ENCODE measurements at places on chromosomes 7 and 10.

DNA sequence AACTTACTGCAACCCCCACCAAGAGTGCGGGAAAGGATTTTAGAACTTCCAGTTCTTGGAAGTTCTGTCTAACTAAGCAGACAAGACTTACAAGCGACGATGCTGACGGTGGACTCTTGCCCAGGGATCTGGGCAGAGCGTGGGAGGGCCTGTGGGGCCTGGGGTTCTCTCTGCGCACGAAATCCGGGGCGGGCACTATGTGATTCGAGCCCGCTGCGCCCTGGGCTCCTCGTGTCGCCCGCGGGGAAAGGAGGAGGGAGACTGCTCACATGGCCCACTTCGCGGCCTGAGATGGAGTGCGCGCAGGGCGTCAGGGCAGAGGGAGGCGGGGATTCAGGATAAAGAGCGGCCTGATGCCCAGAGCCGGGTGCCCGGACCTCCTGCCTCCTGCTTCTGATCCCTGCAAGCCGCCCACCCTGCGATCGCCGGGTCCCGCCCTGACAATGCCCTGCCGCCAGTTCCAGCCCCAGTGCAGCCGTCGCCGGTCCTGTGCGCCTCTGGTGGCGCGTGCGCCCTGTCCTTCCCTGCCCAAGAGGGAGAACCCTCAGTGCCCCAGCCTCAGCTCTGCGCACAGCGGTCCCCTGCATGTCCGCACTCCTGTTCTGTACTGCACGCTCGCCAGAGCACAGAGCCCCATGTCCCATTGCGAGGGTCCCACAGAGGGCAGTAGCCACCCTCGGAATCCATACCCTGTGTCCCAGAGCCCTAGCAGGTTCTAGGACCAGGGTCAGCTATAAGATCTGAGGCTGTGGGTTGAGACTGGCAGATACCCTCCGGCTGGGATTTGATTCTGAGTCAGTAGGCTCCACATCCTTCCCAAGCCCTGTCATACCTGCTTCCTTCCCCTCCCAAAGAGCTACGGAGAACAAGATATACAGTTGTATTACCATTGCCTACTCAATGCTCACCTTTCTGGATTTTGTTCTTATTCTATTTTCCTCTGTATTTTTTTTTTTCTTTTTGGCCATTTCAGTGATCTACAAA is 99.4 kb upstream of the TMEM106B start:
- DNase-seq, result no peak

GRCh38 chr10:93775356-93775755 is 17.6 kb downstream of the LGI1 start:
- no peak for DNase-seq

DNA sequence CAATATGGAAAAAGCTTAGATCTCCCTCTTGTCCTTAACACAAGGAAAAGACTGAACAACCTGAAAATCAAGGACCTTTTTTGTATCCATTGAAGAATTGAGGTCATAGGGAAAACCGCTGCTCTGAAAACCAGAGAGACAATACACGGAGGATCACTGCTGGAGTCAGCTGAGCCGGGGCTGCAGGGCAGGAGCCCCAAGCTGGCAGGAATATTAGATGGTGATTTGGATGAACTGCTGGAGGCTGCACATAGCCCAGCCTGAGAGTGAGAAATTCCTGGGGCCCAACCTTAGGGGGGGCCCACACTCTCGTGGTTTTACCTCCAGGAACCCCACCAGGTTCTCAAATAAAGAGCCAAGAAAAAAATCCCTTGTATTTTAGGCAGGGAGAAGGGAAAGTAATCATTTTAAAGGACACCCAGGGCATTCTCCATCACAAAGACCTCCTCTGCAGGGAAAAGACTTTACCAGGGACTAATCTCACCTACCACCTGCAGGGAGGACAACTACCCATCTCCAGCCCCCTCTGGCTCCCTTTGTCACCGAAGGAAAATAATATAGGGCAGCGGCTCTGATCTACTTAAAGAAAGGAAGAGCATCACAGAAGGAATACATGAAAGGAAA is 55.4 kb upstream of the RNF32 start:
- no peak for DNase-seq

DNA sequence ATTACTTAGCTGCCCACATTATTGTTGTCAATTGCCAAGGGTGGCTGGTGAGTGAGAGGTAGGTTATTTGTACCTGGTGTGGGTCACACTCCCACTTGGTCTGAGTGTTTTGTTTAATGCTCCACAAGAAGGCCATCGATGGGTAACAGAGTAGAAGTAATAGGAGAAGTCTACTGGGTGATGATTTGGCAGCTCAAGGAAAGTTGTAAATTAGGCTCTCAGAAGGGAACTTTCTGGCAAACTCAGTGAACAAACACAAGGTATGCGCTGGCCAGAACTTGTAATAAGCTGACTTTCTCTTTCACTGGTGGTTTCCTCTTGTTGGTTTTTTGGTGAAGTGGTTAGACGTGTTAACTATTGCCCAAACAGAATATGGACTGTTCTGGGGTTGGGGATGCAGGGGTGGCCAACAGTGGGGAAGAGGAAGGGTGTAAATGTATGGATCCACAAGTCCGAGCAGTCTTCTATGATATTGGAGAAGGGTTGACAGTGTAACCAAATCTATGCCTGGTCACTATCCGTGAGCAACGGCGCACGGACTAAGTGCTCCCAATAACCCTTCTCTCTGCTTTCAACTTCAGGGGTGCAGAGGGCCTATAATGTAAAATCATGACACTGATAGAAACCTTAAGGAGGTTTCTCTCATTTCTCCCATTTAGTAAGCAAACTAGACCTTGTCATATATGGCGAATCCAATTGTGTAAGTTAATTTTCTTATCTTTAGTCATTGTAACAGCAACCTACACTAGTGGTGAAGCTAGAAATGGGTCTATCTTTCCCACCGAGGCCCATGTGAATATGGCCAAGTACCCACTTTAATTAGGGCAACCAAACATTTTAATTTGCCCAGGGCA is 212.8 kb downstream of the PTEN start:
- DNase-seq, result no peak

- DNase-seq, result peak; percentile 37
These were observed 17.6 kb downstream of the BCCIP start for GRCh38 chr10:125840955-125841354.

- no peak for DNase-seq
These were observed 32.6 kb upstream of the CNNM1 start for GRCh38 chr10:99296605-99297004.

- no peak for DNase-seq
These were observed 33.3 kb downstream of the CRHR2 start for GRCh38 chr7:30648744-30649540.

GRCh38 chr10:112471878-112472487 is 25.0 kb downstream of the VTI1A start:
- DNase-seq, result peak; percentile 31

DNA sequence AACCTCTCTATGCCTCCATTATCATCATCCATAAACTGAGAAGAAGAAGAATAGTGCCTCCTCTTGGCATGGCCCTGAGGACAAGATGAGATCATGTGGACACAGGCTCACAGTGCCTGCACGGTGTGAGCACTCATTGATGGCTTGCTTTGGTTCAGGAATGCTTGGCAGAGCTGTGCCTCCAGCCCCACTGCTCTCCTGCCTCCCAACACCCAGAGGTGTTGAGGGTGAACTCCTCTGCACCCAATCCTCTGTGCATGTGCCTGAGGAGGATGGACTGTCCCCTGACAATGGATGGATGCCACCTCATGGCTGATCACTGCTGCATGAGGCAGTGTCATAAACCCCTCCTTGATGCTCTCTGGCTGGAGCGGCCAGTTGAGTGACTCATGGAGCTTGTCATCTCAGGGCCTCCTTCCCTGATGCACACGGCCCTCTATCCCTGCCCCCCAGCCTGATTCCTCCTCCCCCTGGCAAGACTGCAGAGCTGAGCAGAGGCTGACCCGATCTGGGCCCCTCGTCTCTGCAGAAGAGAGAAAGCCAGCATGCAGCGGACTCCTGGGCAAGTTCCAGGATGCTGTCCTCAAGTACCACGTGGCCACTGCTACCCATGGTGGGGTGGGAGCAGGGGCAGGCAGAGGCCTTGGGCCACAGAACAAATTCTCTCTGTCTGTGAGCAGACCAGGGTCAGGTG is 136.3 kb downstream of the KCNMA1 start:
- DNase-seq, result no peak
